ELR (cell line): ENCODE measurements at places on chromosomes 4 and X.

DNA sequence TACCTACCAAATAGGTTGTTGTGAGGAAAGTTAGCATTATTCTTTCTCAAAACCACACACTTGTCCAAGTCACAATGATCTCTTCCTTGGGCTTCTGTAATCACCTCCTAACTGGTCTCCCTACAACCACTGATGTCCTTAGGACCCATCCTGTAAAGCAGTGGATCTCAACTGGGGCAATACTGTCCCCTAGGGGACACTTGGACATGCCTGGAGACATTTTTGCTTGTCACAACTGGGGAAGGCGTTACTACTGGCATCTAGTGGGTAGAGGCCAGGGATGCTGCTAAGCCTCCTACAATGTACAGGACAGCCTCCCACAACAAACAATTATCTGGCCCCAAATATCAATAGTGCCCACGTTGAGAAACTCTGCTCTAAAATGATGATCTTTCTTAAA, 118.7 kb upstream of the AP1S2 start:
- peak; percentile 56 for DNase-seq

DNA sequence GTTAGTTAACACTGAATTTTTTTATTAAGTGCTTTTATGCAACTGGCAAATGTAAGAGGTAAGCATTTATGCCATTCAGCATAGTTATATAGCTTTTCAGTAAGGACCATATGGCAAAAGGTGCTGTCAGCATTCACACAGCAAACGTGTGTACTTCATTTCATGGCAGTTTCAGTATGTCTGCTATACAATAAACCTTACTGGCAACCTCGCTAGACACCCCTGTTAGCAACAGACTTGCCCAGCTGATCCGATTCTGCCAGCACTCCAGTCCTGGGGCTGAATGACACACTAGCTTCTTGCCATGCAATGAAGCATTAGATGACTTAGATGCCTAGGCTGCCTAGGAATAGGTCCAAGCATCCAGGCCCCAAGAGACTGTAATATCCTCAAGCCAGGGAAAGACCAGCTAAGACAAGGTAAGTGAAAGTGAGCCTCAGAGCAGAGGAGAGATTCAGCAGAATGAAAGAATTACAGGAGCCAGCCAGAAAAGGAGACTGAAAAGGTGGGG, 47.3 kb upstream of the DOCK11 start:
- DNase-seq, result no peak

DNA sequence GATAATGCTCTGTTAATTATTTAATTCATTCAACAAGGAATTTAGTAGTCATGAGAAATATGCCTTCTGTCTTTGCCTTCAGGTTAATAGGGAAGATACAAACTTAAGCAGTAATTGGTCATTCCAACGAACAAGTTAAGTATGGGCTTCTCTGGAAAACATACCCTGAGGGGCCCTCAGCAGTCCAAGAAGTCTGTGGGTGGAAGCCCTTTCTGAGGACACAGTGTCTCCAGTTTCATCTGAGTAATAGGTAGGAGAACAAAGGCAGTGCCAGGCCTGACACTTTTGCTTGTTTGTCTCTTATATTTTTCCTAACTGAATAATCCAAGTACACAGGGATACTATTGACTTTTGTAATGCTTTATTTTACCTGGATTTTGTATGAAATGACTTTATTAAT, 262.5 kb downstream of the FBXW7 start:
- peak; percentile 31 for DNase-seq

DNA sequence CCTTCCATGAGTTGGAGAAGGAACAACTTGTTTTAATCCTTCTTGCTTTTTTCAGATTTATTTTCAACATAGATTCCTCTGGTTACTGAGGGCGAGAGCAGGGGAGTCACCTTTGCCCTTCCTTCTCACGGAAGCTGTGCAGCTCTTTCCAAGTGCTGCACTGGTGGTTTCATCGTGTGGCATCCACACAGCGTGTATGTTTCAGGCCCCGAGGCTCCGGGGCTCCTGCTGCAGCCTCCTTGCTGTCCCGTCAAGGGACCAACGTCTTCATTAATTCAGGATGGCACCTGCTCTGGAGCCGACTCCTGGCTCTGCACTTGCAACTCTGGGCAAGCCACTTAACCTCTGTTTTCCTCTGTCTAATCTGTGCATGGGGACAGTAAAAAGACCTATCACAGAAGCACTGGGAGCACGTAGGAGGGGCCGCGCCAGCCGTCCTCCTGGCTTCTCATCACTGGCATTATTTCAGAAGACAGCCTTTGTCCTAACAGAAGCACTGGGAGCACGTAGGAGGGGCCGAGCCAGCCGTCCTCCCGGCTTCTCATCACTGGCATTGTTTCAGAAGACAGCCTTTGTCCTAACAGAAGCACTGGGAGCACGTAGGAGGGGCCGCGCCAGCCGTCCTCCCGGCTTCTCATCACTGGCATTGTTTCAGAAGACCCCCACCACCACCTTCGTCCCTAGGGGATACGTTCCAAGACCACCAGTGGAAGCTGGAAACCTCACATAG, 117.8 kb upstream of the NKX1-1 start:
- DNase-seq, result no peak

DNA sequence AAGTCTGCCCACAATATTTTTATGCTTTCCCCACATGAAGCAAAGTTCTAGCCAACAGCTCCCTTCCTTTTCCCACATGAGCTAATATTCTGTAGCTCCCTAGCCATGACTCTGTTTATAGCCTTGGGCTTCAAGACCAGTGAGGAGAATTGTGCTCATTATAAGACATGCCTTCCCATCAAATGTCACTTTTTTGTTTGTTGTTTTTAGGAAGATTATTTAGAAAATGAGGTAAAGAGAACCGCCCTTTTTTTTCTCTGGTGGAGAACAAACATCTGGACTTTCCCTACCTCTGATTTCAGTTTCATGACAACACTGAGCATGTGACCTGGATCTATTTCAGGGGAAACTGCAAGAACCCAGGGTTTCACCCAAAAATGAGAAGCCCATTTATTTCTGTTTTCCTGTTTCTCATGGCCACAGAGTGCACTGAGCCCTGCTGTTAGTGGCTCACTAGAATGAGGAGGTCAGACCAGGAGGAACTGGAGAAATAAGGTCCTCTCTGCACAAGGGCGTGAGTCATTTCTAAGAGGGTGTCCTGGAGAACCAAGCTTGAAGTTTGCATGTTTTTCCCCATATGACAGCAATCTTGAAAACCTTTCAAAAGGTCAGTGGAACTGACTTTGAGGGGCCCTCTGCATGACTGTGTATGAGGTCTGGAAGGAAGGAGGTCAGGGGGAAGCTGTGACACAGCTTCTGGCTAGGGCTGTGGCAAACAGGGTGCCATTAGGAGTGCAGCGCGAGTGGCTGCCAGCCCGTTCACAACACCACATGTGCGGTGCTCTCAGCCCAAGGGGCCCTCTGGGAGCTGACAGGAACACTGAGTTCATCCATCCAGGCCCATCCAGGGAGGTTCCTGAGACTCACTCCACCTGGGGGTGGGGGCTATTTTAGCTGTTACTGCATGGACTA, 55.2 kb downstream of the CHST7 start:
- peak; percentile 14 for DNase-seq

GRCh38 chr4:146488495-146489174, 33.1 kb downstream of the SLC10A7 start:
- no peak for DNase-seq

DNA sequence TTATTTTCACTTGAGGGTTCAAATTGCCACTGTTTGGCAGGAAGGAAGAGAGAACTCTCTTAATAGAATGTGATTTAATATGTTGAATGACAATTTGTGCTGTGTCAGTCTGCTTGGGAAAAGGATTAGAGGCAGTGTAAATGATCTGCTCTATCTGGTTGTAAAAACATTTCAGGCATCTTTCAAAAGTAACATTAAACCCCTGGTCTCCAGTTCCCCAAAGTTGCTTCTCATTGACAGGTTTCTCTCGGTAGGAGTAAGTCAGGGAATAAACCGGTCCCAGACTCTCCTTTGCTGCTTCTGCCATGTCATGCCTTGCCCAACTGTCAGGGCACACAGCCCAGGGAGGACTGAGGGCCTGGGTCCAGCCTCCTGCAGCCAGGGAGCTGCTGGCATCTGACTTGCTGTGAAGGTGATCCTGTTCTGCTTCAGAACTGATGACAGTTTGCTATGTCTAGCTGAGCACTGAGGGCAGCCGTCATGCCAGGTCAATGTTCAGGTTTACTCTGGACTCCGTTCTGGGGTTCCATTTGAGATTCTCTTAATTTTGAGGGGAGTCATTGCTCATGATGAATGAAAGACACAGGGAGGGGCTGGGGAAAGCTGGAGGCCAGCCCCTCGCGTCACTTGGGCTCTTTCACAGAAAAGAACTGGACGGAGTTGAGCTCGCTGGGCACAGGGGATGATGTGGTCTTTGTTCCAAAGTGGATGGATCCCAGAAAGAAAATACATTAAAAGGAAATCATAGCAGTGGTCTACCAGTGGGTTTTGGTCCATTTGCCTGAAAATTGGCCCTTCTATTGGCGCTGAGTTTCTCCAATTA, 312.4 kb downstream of the ARHGAP10 start:
- DNase-seq, result no peak

DNA sequence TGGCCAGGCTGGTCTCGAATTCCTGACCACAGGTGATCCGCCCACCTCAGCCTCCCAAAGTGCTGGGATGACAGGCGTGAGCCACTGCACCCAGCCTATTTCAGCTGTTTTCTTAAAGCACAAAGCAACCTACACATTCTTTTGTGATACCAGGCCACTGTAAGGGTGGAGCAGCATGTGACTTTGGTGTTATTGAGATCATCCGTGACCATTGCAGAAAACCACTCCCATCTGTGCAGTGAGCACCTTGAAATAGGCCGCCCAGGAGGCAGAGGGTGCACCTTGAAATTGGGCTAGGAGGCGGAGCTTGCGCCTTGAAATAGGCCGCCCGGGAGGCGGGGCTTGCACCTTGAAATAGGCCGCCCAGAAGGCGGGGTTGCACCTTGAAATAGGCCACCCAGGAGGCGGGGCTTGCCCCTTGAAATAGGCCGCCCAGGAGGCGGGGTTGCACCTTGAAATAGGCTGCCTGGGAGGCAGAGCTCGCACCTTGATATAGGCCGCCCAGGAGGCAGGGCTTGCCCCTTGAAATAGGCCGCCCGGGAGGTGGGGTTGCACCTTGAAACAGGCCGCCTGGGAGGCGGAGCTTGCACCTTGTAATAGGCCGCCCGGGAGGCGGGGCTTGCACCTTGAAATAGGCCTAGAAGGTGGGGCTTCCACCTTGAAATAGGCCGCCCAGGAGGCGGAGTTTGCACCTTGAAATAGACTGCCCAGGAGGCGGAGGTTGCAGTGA, 9.0 kb upstream of the SLC25A6 start:
- no peak for DNase-seq

DNA sequence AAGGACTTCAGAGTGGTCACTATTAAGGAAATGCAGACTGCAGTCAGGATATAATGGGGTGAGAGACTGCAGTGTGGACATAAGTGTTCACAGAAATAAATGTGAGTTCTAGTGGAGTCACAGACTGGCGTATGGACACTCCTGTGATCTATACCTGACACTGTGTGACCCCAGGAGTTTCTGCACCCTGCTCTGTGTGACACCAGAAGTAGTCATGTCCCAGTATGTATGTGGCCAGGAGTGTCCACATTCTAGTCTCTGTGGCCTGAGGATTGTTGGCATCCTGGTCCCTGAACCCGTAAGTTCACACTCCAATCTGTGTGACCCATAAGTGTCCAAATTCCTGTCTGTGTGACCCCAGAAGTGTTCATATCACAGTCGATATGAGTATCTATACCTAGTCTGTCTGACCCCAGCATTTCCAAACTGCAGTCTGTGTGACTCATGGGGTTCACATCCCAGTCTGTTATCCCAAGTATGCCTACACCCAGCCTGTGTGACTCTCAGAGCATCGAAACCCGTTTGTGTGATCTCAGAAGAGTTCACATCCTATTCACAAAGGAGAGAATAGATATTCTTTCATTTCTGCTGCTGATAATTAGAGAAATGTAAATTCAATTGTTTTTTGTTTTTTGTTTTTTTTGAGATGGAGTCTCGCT, 16.3 kb downstream of the WDR13 start:
- peak; percentile 11 for DNase-seq

GRCh38 chr4:145098675-145099037, 545 bp downstream of the ABCE1 start:
- DNase-seq, result peak; percentile 77

GRCh38 chrX:116872931-116873330, 410.2 kb upstream of the CT83 start:
- peak; percentile 69 for DNase-seq

DNA sequence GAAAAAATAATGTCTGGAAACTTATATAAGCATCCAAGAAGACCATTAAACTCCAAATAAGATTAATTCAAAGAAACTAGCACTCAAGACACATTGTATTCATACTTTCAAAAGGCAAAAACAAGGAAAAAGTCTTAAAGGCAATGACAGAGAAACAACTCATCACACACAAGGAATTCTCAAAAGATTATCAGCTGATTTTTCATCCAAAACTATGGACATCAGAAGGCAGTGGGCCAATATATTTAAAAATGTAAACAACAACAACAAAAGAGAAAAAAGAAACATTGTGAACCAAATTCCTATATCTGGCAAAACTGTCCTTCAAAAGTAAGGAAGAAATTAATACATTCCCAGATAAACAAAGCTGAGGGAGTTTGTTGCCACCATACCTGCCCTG, 711.4 kb upstream of the GALNTL6 start:
- DNase-seq, result no peak

DNA sequence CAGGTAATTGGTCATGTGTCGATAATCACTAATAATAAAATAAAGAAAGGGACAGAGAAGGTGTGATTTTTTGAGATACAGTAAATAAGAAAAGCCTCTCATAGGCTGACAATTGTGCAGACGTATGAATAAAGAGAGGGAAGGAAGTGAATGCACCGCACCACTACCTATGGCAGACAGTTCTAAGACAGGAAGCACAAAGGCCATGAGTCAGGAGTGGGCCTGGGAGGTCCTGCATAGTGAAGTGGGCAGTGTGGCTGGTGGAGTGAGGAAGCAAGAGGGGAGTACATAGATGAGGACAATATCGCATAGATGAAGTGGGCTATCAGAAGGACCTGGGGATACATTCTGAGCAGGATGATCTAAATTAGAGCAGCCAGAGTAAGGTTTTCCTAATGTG, 75.6 kb downstream of the BMP3 start:
- DNase-seq, result no peak

DNA sequence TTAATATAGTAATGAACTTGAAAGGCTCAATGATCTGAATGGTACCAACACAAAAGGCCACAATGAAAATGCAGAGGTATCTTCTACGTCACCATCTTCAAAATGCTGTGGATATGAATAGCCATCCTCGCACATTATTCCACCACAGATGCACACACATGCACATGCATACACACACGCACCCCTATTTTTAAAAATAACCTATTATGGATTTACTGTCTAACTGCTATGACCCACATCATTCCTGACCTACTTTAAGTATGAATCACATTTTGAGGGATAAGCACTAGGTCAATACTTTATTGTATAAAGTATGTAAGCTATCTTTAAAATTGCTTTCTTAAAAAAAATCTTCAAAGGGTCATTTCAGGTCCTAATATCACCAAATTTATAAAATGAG, 24.4 kb upstream of the CORIN start:
- DNase-seq, result peak; percentile 72

GRCh38 chr4:179097741-179098140, 1655.5 kb upstream of the AGA start:
- DNase-seq, result peak; percentile 48
